Cortex of kidney (tissue), 1 donor: ENCODE measurements at places on chromosomes 6 and 20.

GRCh38 chr6:26233649-26234420, 131.2 kb upstream of the BTN3A2 start:
- no peak for DNase-seq

- DNase-seq: no peak
Observed at GRCh38 chr6:167212713-167213005, 54.9 kb upstream of the GPR31 start.

GRCh38 chr20:38907918-38908677, 18.1 kb upstream of the FAM83D start:
- no peak for DNase-seq

DNA sequence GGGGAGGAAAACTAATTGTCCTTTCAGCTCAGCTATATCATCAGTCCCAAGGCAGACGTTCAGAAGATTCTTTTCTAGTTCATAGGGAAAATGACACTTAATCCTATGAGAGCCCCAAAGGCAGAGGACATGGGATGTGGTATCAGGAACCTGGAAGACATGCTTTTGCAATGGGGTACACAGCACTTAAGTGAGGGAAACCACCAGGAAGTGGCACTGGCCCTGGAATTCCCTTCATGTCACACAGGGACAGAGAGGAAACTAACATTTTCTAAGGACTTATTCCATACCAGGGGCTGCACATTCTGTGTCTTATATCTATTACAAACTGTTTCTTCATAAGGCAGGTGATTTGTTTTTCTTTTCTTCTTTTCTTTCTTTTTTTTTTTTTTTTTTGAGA, 28.2 kb downstream of the VPS52 start:
- no peak for DNase-seq

DNA sequence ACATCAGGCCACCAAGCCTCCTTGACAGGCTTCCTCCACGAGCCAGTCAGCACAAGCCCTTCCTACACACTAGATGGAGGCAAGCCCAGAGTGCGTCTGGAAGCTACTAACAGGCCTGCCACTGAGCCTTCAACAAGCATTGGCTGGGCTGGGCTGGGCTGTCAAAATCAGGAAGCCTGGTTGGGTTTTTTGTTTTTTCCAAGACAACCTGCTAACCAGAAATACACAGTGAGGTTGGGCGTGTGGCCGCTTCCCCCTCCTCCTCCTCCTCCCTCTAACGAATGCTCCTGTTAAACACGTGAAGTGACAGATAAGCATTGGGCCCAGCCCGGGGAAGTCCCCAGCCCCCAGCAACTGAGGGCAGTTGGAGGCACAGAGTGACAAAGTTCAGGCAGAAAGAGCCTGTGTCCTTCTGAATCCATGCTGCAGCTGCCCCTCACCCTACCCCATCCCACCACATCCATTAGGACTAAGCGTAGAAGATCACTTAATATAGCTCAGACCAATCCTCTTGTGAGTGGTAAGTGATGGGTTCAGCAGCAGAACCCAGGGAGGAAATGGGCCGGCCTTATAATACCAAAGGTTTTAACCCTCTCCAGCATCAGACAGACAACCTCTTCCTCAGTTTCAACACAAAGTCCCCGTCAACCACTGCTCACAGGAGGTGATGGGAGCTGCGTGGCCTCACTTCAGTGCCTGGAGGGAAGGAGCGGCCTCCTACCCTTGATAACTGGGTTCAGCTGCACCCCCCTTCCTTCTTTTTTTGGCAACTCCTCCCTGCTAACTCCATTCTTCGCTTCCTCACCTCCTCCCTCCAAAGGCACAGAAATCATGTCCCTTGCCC, 1.1 kb downstream of the NFATC2 start:
- DNase-seq: no peak

GRCh38 chr20:40637176-40637575, 51.9 kb downstream of the MAFB start:
- DNase-seq: no peak

GRCh38 chr20:20204256-20204655, 151.9 kb downstream of the CFAP61 start:
- no peak for DNase-seq

GRCh38 chr20:50611128-50611810, 80.1 kb downstream of the RIPOR3 start:
- no peak for DNase-seq

DNA sequence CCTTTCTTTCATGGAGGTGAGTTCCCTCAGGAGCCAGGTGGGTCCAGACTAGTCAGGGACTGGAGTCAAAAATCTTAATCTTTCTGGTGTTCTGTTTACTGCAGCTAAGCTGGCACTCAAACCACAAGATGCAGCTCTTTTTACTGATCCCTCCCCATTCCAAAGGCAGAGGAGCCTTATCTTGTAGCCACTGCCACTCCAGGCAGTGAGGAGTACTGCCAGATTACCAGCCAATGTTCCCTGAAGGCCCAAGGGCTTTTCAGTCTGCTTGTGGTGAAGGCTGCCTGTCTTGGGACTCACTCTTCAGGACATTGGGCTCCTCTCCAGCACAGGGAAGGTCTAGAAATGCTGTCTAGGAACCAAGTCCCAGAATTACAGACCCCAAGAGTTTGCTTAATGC, 490.4 kb upstream of the ADGRB3 start:
- no peak for DNase-seq

GRCh38 chr6:40845553-40845952, 193.5 kb downstream of the UNC5CL start:
- no peak for DNase-seq

- no peak for DNase-seq
Observed at GRCh38 chr6:19477563-19477962, 359.6 kb upstream of the ID4 start.
